ENCODE measurements at places on chromosomes 4 and X. TPM values are rescaled to one million over a fixed set of nuclear protein-coding genes. Genes with fewer than 3 reads are reported as not detected.

Gene FAM200B
- total RNA-seq: 39.5 TPM

DNA sequence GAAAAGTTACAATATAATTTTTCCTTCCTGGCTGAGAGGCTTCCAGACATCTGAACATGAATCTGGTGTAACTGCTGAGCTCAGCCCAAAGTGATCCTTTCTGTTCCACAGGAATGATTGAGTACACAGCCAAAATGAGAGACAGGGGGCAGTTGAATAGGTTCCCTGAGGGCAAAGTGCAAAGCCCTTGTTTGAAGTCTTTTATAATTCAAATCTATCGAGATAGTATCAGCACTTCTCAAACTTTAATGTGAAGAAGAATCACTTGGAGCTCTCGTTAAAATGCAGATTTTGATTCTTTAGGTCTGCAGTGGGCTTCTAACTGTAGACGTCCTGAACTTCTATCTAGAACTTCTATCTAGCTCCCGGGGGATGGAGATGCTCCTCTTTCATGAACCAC lies 54.4 kb upstream of the BMP2K start:
- peaks cover 29% of the 10 kb centered on the region for H3K4me1 ChIP-seq
- no peak overlapping the region for H3K27ac ChIP-seq
- no peak for DNase-seq
- no peak overlapping the region for H3K4me3 ChIP-seq

DNA sequence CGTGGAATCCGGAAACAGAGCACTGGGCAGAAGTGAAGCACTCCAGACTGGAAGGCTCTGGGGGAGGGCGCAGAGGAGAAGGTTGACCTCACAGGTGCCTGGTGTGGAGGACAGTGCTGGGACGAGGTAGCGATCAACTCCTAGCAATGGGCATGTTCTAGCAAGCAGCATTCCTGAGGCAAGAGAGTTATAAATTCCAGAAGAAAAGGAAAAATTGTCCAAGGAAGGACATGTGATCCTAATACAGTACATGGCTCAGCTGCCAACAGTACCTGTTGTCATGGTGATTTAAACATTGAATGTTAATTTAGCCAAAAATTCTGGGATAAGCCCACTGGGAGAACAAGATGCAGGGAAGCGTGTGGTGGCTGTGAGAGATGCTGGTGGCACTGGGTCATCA lies 8.2 kb downstream of the ARHGAP4 start:
- peaks cover 2% of the 10 kb centered on the region for H3K27me3 ChIP-seq
- H3K4me3 ChIP-seq: no peak overlapping the region
- H3K36me3 ChIP-seq: no peaks in the 10 kb centered on the region
- DNase-seq: no peak
- H3K27ac ChIP-seq: no peak overlapping the region

DNA sequence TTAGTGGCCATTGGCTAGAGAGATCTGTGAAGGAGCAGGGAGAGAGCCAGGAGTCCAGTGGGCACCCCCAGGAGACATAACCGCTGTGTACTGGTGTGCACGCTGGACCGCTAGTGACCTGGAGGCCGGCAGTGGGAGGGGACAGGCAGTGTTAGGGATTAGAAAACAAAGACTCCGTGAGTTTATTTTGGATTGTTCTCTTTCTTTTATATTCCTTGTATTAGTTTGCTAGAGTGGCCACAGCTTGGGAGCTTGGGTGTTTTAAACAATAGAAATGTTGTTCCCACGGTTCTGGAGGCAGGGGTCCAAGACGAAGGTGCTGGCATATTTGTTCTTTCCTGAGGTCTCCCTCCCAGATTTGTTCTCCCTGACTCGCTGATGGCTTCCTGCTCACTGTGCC lies 266.4 kb downstream of the RAPGEF2 start:
- no peaks in the 10 kb centered on the region for H3K27me3 ChIP-seq
- peaks cover 6% of the 10 kb centered on the region for H3K36me3 ChIP-seq
- peak overlapping the region; percentile 80 for H3K27ac ChIP-seq
- H3K4me1 ChIP-seq: peaks cover 7% of the 10 kb centered on the region
- no peak overlapping the region for H3K4me3 ChIP-seq
- DNase-seq: no peak

DNA sequence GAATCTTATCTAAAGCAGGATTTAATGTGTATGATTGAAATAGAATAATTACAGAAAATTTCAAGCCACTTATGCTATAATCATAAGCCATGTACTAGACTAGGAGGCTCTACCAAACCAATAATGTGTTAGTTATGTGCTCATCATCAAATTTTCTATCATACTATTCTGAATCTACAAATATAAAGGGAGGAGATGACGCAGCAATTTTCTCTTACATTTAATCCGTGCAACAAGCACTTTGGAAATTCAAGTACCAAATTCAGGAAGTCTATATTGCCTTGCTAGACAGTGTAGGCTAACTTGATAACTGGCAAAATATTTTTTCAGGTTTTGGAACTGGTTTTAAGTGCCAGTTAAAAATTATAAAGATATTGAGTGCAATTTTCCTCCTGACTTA lies 283.5 kb downstream of the C4orf33 start:
- H3K27me3 ChIP-seq: no peaks in the 10 kb centered on the region
- H3K27ac ChIP-seq: no peak overlapping the region
- no peaks in the 10 kb centered on the region for H3K4me1 ChIP-seq
